ENCODE measurements at places on chromosomes 12 and 14. TPM values are rescaled to one million over a fixed set of nuclear protein-coding genes. Genes with fewer than 3 reads are reported as not detected.
A peak's percentile ranks its signal among the peaks of the same experiment; 100 is the strongest.

The WIF1 gene
- polyA plus RNA-seq: not detected

The ZBTB39 gene
- polyA plus RNA-seq: 3.0 TPM

GRCh38 chr12:100026241-100026640 lies 41.5 kb upstream of the ANKS1B start:
- no peak overlapping the region for H3K27ac ChIP-seq
- H3K4me3 ChIP-seq: no peak overlapping the region
- no peak for DNase-seq
- H3K36me3 ChIP-seq: no peaks in the 10 kb centered on the region

DNA sequence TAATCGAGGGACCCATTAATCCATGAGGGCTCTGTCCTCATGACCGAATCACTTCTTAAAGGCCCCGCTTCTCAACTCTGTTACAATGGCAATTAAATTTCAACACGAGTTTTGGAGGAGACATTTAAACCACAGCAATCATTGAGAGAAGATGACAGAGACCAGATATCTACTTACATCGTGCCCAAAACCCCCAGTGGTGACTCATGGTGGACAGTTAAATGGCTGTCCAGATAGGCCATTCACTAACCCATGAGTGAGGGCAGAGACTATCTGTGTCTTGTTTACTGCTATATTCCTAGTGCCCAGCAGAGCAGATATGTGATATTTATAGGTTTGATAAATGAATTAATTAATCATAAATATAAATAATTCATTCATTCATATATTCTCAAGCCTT lies 20.0 kb upstream of the FLVCR2 start:
- no peaks in the 10 kb centered on the region for H3K36me3 ChIP-seq
- H3K4me1 ChIP-seq: peaks cover 27% of the 10 kb centered on the region
- no peak overlapping the region for H3K4me3 ChIP-seq
- H3K27me3 ChIP-seq: no peaks in the 10 kb centered on the region
- H3K27ac ChIP-seq: no peak overlapping the region

DNA sequence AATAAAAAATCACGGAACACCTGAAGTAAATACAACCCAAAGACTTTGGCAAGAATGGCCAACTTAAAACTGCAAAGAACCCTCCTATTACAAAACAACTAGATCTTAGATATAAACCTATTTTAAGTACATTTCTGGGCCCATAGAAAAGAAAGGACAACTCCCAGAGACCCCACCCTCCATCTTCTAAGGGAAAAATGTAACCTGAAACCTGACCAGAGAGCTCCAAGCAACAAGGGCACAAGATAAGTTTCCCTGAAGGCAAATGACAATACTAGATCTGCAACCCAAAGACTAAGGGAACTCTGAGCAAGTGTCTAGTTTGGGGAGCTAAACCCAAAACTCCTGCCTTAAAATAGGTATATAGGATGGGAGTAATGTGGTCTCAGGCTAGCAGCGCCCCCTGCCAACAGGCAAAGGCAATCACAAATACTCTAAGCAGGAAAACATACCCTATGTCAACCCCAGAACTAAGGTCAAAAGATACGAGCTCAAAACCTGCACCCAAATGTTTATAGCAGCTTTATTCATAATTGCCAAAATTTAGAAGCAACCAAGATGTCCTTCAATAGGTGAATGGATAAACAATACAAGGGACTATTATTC lies 218.9 kb downstream of the ITPR2 start:
- no peak overlapping the region for H3K27ac ChIP-seq
- H3K4me3 ChIP-seq: no peak overlapping the region
- no peaks in the 10 kb centered on the region for H3K36me3 ChIP-seq

GRCh38 chr12:46554460-46554859 lies 181.9 kb upstream of the SLC38A2 start:
- H3K36me3 ChIP-seq: no peaks in the 10 kb centered on the region
- no peaks in the 10 kb centered on the region for H3K27me3 ChIP-seq
- H3K4me1 ChIP-seq: peaks cover 3% of the 10 kb centered on the region
- no peak overlapping the region for H3K4me3 ChIP-seq
- H3K27ac ChIP-seq: no peak overlapping the region
- DNase-seq: no peak

- no peaks in the 10 kb centered on the region for H3K4me1 ChIP-seq
- H3K27ac ChIP-seq: no peak overlapping the region
- no peak for DNase-seq
- no peaks in the 10 kb centered on the region for H3K27me3 ChIP-seq
These were observed 74.9 kb downstream of the SPTB start for GRCh38 chr14:64804754-64805260.

DNA sequence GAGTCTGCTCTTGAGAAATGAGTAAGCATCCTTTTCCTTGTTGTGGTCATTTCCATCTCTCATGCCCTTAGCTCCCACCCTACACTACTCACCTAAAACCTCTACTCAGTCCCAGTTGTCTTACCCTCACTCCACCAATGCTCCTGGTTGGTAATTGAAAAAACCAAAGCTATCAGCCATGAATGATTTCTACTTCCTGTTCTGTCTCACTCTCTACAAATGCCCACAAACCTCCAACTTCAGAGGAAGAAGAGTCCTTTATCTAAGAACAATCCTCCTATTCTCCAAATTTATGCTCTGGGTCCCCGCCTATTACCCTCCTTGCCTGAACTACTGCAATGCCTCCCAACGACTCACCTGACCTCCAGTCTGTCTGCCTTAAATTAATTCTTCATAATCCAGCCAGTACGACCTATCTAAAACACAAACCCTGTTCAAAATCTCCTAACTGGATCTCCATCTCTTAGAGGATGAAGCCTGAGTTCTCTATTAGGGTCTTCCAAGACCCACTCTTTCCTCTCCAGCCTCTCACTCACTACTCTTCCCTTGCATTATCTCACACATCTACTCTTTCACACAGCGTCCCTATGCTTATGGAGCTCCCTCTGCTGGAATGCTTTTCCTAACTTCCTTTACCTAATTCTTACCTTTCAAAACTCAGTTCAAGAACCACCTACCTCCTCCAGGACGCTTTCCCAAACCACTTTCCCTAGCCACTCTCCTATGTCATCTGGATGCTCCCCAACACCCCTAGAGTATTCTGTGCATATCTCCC lies 2.2 kb downstream of the DHRS1 start:
- DNase-seq: no peak
- no peaks in the 10 kb centered on the region for H3K27me3 ChIP-seq
- peaks cover 25% of the 10 kb centered on the region for H3K4me1 ChIP-seq
- H3K27ac ChIP-seq: peak overlapping the region; percentile 27
- H3K36me3 ChIP-seq: peaks cover 29% of the 10 kb centered on the region

DNA sequence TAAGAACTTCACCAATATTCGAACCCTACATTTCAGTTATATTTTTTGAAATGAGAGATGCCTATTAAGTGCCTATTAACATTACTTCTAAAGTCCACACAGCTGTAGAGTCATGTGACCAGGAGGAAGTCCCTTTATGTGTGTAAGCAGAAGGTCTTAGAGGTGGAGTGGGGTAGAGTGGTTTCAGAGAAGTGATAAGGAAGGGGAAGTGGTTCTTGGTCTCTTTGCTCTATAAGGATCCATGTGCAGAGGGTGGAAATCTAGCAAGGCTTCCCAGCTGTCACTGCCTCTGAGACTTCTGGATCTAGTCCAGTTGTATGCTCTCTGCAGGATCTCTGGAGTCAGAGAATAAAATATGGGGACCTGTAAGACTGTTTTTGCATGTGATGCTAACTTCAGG lies 673.9 kb downstream of the FLRT2 start:
- DNase-seq: no peak
- H3K4me1 ChIP-seq: no peaks in the 10 kb centered on the region
- no peak overlapping the region for H3K27ac ChIP-seq

GRCh38 chr14:92688434-92689375 lies 59.7 kb downstream of the LGMN start:
- no peaks in the 10 kb centered on the region for H3K4me1 ChIP-seq
- no peak overlapping the region for H3K4me3 ChIP-seq
- peaks cover 15% of the 10 kb centered on the region for H3K36me3 ChIP-seq
- no peak overlapping the region for H3K27ac ChIP-seq
- no peaks in the 10 kb centered on the region for H3K27me3 ChIP-seq
- DNase-seq: no peak

Data from GM12878 (cell line).